SJCRH30 (cell line): ENCODE measurements at places on chromosomes 16 and 17.

DNA sequence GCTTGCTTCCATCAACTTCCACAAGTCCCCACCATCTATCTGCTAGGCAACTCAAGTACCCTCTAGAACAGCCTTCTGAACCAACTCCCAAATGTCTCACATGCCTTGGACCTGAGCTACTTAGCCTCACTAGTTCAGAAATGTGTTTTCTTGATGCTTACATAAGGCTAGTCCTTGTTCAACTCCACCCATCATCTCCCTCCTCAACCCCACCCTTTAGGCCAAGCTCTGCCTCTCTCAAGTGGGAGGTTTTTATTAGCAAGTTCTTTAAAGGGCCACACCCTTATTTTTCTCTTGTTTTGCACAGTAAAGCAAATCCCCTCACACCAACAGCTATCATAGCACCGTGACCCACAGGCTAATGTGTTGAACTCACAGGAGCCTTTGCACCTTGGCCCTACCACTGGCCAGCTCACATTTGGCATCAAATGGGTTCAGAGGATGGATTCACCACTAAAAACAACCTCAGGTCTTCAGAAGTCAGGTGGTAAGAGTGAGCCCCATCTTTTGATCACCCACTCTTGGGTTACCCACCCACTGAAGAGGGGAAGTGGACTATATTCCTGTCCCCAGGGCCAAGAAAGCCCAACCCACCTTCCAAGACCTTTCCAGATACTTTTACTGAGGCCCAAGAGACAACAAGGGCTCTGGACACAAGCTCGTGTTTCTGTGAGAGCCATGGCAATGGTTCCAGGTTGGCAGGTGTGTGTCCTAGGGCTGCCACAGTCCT lies 12.2 kb downstream of the PIK3R5 start:
- DNase-seq, result no peak

- peak; percentile 52 for DNase-seq
These were observed 58.1 kb downstream of the ZFHX3 start for GRCh38 chr16:72989579-72990551.

GRCh38 chr16:59168461-59169114 lies 434.5 kb upstream of the GOT2 start:
- peak; percentile 22 for DNase-seq

DNA sequence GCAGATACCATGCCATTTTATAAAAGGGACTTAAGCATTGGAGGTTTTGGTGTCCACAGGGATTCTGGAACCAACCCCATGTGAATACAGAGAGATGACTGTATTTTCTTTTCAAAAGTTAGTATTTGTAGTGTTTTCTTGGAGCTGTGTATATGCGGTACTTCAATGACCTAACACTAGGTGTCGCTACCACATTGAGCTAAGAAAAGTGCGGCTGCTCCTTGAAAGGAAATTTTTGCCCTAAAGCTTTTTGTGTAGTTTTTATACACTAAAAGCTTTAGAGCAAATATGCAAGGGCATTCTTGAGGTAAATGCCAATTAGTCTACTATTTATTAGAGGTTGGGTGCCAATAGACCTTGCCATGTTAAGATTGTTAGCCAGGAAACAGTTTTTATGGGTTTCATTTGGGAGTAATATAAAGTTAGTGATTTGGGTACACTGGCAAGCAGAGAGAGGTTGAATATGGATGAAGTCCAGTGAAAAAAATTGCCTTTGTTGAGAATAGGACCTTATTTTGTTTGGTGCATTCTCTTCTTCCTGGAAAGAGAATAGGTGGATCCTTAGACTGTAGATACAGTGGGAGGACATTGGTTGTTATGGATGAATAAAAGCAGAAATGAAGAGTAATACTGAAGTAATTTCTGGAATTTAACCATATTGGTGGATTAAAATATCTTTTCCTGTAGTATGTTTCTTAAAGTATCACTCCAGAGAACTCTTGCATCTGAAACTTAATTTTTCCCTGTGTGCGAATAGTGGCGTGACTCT lies 43.3 kb downstream of the BCAS3 start:
- DNase-seq, result peak; percentile 76

- no peak for DNase-seq
These were observed 28.4 kb upstream of the MRTFB start for GRCh38 chr16:14042706-14043105.

- peak; percentile 71 for DNase-seq
These were observed 13.8 kb upstream of the AATK start for GRCh38 chr17:81179861-81180260.
